ENCODE measurements at places on chromosomes 12 and 14.

GRCh38 chr12:67430708-67431335, 161.7 kb downstream of the CAND1 start:
- peak; percentile 20 for DNase-seq
- H3K4me3 ChIP-seq, result no peak overlapping the region
- H3K4me1 ChIP-seq, result peaks cover 19% of the 10 kb centered on the region
- no peaks in the 10 kb centered on the region for H3K27me3 ChIP-seq
- no peak overlapping the region for H3K27ac ChIP-seq
- H3K36me3 ChIP-seq, result no peaks in the 10 kb centered on the region

DNA sequence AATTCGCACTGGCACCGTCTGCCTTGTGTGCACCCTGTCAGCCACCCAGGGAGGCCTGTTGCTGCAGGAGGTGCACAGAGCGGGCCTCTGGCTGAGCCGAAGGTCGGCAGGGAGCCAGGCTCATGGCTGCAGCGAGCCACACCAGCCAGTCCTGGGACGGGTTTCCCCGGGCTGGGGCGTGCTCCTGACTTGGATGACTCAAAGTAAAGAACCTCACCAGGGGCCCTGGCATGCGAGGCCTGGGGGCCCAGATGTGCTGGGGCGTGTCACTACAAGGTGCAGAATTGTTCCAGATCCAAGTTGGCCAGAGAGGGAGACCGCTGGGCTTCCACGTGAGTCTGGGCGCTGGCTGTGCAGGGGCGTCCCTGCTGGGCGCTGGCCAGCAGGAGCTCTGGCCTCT, 34.5 kb downstream of the FBRSL1 start:
- DNase-seq, result no peak
- peaks cover 25% of the 10 kb centered on the region for H3K27me3 ChIP-seq
- no peak overlapping the region for H3K4me3 ChIP-seq
- H3K4me1 ChIP-seq, result peaks cover 5% of the 10 kb centered on the region
- peaks cover under 1% of the 10 kb centered on the region for H3K36me3 ChIP-seq

DNA sequence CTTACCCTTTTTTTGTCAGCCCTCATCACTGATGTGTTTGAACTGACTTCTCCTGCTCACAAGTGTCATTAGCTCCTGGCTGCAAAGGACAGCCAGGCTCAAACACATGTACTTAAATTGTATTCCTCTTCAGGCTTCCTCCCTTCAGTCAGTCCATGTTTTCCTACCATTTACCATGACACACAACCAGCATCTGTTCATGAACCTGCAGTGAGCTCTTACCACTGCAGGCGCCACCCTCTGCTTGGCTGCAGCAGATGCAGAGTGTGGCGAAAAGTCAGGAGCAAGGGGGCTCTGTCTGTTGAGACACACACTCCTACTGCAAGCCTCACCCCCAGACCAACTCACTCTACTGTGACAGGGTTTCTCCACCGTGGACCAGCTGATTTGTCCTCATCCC, 70.2 kb downstream of the TSPAN11 start:
- H3K27me3 ChIP-seq, result no peaks in the 10 kb centered on the region
- H3K4me1 ChIP-seq, result peaks cover 12% of the 10 kb centered on the region
- no peaks in the 10 kb centered on the region for H3K36me3 ChIP-seq

DNA sequence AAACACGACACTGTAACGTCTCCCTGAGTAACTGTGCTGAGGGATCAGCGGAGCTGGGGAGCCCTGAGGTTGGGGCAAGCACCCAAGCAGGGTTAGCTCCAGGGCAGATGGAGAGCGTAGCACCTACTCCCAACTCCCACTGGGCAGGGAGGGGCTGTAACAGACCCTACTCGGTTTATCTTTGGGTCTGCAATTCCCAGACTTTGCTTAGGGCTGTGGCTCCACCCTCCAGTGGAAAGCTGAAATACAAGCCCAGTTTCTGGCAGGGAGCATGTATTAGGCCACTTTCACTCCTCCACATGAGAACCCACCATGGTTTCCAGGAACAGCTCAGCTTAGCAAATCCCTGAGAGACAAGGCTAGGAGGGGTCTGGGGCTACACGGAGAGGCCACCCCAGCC, 17.3 kb upstream of the TC2N start:
- DNase-seq, result no peak
- H3K36me3 ChIP-seq, result no peaks in the 10 kb centered on the region
- H3K27ac ChIP-seq, result no peak overlapping the region
- H3K4me1 ChIP-seq, result 0 out of 2 replicates have a peak, but pooled peaks cover 3% of the 10 kb centered on the region
- H3K27me3 ChIP-seq, result no peaks in the 10 kb centered on the region

DNA sequence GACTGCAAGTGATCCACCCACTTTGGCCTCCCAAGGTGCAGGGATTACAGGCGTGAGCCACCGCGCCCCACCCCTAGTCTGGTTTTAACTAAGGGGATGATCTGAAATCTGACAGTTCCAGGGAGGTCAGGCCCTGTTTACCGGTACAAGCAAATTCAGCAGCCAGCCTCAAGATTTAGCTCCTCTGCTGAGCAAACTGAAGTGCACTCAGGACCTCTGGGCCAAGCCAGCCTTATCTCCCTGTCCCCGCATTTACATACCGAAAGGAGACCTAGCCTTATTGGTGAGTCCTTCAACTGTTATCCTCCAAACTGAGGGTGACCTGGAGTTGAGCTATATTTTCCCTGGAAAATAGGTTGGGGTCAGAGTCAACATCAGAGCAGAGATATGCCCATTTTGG, 835 bp upstream of the ABHD4 start:
- H3K27me3 ChIP-seq, result no peaks in the 10 kb centered on the region
- peak overlapping the region; percentile 66 for H3K27ac ChIP-seq
- peak overlapping the region; percentile 99 for H3K4me3 ChIP-seq

DNA sequence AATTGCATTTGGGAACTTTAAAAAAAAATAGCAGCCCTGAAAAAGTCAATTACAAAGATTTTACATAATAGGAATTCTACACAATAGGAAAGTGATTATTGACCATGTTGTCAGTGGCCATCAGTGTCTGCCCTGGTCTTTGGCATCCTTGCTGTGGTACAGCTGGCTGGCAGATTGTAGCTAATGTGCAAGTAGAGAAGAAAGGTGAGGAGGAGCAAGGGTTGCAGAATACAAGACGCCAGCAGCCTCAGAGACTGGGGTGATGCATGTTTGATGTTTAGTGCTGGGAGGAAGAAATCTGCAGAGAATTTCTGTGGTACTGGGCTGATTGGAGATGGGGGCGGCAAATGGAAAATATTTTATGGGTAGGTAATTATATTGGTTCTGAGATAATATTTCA, 322.9 kb downstream of the TMEM117 start:
- no peak for DNase-seq
- H3K4me1 ChIP-seq, result peaks cover 13% of the 10 kb centered on the region

DNA sequence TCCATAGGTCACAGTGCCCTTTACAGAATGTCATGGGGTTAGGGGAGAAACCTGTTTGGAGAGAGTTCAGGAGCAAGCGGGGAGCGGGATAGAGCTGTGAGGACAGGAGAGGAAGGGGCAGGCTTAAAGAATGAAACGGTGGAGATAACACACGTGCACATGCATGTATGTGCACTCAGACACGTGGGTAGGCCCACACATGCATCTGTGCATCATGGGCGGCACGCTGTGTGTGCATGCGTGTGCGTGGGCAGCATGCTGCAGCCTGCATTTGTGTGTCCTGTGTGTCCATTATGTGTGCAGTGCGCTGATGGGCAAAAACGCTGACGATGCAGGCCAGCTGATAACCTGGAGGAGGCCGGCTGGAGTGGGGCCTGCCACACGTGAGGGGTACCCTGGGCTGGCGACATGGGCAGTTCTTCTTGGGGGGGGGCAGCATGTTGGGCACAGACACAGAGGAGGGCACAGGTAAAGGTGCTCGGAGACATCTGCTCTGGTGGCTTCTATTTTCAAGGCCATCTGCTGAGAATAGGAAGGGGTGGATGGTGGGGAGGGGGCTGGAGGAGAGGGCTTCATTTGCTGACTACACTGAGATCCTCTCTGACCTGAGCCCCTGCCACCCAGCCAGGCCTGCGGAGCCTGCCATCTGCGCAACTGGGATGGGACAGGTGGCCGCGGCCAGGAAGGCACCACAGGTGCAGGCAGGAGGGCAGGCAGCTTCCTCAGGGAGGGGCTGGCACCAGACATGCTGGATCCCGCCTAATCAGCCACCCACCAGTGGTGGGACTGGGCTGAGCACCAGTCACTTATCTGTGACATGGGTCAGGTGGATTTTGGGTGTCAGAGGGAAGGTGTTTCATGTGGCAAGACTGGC, 4.6 kb upstream of the ANKRD9 start:
- no peak for DNase-seq
- no peak overlapping the region for H3K27ac ChIP-seq
- H3K4me3 ChIP-seq, result no peak overlapping the region
- peaks cover 14% of the 10 kb centered on the region for H3K27me3 ChIP-seq

DNA sequence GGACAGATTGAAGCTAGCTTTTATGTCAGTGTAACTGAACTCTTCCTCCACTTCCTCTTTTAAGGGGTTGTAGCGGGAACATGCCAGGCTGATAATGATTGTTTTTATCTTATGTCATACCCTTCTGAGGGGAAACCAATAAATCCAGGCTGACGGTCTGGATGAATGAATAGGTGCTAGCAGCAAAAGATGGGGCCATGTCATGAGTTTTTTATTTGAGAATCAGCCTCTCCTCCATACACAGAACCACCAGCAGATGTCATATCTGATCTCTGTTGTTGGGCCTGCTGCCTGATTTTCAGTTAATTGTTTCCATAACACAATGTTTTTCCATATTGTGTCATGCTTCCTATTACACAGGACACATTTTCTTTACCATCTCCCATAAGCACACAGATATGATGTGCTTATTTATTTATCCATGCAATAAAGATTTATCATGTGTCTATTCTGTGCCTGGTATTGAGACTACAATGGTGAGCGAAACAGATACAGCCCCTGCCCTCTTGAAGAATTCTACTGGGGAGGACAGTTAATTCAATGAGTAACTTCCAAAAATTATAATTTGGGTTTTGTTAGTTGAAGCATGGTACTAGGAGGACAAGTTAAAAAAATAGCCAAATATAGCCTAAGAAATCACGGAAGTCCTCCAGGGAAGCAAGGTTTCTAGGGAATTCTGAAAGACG, 33.6 kb upstream of the CRY1 start:
- no peak overlapping the region for H3K27ac ChIP-seq
- peaks cover 35% of the 10 kb centered on the region for H3K4me1 ChIP-seq
- no peaks in the 10 kb centered on the region for H3K27me3 ChIP-seq
- no peak for DNase-seq

DNA sequence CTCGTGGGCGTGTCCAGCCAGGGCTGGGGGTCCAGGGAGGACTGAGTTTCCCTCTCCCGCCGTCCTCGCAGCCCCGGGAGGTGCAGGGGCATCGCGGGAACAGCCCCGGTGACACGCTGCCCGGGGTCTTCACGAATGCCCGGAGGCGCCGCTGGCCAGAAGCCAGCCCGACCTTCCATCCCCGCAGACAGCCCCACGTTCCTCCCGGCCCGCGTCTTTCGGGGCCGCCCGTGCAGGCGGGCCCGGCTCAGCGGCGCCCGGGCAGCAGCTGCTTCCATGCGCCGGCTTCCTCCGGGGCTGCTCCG, 827 bp upstream of the TEDC1 start:
- no peaks in the 10 kb centered on the region for H3K36me3 ChIP-seq
- no peak for DNase-seq
- H3K27ac ChIP-seq, result no peak overlapping the region
- H3K4me3 ChIP-seq, result no peak overlapping the region
- H3K27me3 ChIP-seq, result peaks cover 43% of the 10 kb centered on the region
- H3K4me1 ChIP-seq, result peaks cover 4% of the 10 kb centered on the region

DNA sequence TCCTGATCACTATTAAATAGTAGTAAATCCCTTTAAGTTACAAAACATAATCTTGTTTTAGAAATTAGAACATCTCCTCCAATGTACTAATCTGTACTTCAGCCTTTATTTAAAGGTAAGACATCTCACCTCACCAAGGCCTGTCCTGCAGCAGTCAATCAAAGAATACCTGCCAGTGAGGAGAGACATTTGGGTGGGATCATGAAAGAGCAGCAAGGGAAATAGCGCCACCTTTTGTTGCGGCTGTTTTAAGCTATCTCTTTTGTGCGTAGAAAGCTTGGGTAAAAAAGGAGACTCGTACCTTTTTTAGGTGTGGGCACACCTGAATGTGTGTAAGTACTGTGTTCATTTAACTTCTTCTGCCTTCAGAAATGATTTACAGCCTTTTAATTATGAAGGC, 117.8 kb upstream of the TMTC1 start:
- DNase-seq, result peak; percentile 54
- peaks cover 9% of the 10 kb centered on the region for H3K4me1 ChIP-seq
- H3K36me3 ChIP-seq, result no peaks in the 10 kb centered on the region
- no peak overlapping the region for H3K27ac ChIP-seq
- H3K27me3 ChIP-seq, result no peaks in the 10 kb centered on the region

DNA sequence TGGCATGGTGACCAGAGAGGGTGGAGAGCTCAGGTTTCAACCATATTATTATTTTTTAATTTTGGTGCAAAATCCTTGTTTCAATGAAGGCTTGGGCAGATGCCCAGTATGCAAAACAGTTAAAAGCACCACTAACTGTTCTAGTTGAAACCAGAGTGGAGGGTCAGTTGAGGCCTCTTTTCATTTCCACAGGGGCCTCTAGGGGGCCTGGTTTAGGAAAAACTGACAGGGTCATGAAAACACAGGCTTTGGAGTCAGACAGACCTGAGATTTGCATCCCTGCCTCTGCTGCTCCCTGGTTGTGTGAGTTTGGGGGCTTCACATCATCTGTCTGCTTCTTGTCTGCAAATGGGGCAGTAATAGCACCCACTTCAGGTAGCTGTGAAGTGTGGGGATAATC, 3.3 kb upstream of the RPH3A start:
- no peaks in the 10 kb centered on the region for H3K36me3 ChIP-seq
- DNase-seq, result peak; percentile 34
- peaks cover 31% of the 10 kb centered on the region for H3K27me3 ChIP-seq
- peaks cover 21% of the 10 kb centered on the region for H3K4me1 ChIP-seq
- no peak overlapping the region for H3K4me3 ChIP-seq

DNA sequence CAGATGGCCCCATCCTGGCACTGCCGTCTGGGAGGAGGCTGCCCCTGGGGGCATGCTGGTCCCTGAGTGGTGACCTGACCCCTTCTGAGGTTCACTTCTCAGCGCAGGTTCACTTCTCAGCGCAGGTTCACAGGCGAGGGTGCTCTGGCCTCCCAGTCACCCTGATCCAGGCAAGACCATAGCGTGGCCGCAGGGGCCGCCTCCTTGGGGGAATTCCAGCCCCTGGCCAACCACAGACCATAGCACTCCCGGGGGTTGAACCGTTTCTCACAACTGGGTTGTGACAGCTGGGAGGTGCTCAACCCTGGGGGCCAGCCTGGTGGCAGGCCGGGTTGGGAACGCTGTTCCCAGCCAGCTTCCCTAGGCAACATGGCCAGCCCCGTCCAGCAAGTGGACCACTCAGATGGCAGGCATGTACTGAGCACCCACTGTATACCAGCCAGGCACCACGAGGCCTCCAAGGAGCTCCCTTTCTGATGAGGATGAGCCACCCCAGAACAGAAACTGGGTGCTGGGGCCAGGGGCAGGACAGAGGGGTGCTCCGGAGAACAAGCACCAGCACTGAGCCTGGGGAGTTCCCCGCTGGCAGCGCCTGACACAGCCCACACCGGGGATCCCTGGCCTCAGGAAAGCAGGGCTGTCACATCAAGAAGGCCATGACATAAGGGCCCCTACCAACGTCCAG, 28.3 kb upstream of the ZFP36L1 start:
- H3K4me1 ChIP-seq, result peaks cover 40% of the 10 kb centered on the region
- DNase-seq, result no peak
- peaks cover 4% of the 10 kb centered on the region for H3K27me3 ChIP-seq
- H3K27ac ChIP-seq, result no peak overlapping the region
- no peak overlapping the region for H3K4me3 ChIP-seq

GRCh38 chr14:66503532-66503931, 4.4 kb upstream of the GPHN start:
- no peaks in the 10 kb centered on the region for H3K36me3 ChIP-seq
- no peak overlapping the region for H3K27ac ChIP-seq
- no peaks in the 10 kb centered on the region for H3K27me3 ChIP-seq
